ENCODE measurements at places on chromosomes 3 and 15.

GRCh38 chr3:128555841-128556240, 62.8 kb upstream of the GATA2 start:
- DNase-seq, result no peak

DNA sequence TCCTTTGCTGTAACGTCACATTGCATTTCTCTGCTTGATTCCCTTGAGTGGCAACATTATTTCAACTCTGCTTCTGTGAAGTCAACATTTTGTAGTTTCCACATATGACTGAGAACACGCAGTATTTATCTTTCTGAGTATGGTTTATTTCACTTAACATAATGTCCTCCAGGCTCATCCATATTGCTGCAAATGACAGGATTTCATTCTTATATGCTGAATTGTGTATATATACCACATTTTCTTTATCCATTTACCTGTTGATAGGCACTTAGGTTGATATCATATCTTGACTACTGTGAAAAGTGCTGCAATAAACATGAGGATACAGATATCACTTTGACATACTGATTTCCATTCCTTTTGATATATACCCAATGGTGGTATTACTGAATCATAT, 878.5 kb downstream of the PLOD2 start:
- no peak for DNase-seq

DNA sequence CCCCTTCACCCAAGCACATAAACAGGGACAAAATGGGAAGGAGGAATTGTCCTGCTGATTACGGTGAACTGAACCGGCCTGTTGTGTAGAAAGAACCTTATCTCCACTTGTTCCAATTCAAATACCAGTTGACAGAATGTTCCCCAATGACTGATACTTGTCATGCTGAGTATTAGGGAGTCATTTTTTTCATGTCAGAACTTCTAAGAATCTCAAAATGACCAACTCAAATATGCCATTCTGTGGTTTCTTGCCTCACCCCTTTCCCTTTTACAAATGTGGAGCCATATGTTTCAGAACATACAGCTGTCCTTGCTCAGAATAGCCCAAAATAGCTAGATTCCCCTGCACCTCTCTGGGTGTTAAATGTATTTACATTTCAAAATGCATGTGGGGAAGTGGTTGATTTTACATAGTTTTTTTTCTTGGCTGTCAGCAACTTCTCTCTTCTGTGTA, 405.9 kb upstream of the TBL1XR1 start:
- DNase-seq, result no peak

DNA sequence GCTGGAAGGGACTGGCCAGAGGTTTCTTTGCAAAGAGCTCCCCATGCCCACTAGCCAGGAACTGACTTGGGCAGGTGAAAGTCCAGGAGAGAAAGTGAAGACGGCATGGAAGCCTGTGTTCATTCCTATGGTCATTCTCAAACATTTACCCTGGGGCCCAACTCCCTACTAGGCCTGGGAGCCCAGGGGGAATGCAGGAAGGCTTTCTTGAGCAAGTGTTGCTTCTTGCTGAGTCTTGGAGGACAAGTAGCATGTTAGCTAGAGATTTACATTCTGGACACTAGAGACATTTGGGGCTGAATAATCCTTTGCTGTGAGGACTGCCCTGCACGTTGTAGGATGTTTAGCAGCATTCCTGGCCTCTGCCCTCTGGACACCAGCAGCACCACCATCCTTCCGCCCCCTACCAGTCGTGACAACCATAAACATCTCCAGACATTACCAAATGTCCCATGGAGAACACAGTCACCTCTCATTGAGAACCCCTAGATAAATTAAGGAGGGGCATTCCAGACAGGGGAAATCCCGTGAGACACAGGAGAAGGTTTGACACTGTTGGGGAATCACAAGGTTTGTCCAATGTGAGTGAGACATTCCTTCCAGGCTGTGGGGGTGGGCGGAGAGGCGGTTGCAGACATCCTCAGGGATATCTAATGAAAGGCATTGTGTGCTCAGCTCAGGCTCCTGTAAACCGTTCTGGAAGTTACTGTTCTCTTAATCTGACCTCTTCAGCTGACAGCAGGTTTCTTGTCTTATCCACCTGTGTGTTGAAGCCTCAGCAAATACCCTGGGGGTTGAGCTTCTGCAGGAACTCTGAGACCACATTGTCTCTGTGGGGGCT, 236.2 kb downstream of the TLE3 start:
- no peak for DNase-seq

DNA sequence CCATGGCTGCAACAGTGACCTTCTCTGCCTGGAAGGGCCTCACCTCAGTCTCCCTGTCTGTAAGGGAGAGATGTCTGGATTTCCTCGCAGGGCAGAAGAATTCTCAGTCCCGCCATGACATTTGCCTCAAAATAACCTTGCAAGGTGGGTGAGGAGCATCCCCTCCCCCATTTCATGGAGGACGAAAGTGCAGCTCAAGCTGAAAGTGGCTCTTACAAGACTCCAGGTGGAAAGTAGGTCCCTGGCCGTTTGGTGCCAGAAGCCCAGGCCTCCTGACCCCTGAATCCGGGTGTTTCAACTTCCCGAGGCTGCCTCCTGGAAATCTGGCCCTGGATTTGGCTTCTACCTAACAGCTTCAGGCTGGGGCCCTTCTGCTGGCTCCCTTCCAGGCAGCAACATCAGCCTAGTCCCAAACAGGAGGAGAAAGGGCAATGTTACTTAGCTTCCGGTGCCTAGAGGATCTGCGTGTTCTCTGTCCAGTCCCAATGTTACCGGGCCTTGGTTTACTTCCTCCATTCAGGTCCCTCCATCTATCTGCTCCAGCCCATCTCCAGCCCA, 769 bp upstream of the CSPG4 start:
- no peak for DNase-seq

- no peak for DNase-seq
These were observed 276.7 kb upstream of the SGO1 start for GRCh38 chr3:20462723-20463122.

DNA sequence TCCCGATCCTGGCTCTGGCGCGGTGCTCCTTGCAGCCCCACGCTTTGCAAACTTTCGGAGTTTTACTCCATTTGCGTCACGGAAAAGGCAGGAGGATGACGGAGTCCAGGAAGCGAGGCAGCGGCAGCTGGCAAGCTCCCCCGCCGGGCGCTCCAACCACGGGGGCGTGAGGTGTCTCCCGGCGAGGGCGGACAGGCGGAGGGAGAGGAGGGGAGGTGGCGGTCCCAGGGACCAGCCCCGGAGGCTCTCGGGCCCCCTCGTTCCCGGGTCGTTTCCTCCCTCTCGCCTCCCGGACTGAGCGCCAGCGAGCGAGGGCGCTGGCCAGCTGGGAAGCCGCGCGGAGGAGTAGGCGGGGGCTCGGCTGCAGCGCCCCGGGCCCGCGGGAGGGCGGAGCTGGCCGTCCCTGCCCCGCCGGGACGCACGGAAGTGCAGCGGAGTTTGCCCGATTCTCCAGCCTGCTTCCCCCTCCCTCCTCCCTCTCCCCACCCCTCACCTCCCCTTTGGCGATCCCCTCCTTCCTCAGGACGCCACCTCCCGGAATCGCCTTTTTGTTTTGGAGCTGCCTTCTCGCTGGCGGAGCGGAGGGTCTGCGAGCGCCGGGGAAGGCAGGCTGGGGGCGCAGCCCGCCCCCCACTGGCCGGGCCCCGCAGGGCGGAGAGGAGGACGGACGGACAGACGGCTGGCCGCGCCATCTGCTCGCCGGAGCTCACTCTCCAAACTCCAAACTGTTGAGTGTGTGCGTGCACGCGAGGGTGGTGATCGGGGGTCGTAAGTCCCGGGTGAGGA, at the start of gene SNX33:
Gene SNX33, plus strand, starts transcription at position 543 of the 786 bp plus-strand sequence. CDS start 1,191 bp downstream, outside the sequence.
- DNase-seq, result peak; percentile 86

GRCh38 chr15:43378601-43379000, 7.7 kb downstream of the TUBGCP4 start:
- DNase-seq, result no peak

- DNase-seq, result no peak
These were observed 50.1 kb upstream of the NR2C2 start for GRCh38 chr3:14897266-14897665.

- DNase-seq, result no peak
These were observed 12.0 kb downstream of the MTMR10 start for GRCh38 chr15:30979457-30979856.

DNA sequence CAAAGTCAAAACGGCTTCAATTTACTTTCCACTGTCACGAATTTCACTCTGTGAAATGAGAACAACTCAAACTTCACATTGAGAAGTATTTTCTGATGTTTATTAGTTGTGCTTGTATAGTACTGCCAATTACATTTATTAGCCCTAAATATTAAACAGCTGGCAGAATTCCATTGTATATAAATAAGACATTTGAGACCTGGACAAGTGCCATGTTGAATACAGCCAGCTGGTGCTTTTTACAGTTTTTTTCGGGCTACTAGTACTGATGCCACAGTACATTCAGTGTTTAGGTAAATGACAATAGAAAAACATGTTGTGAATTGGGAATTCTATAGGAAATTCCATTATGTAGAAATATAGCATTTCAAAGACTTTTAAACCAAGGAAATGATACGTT, 79.0 kb downstream of the EPHA3 start:
- no peak for DNase-seq

DNA sequence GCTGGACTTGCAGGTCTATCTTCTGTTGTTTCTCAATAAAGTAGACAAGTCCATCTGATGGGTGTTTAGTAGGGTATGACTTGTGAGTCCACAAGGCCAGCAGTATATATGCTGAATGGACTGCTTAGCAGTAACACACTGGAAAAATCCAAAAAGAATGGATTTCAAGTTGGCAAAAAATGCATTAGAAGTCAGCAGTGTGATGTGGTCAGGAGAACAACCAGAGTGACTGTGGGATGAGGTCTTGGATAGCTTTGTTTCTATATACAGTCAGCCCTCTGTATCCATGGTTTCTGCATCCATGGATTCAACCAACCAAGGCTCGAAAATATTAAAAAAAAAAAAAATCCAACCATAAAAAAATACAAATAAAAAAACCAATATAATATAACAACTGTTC, 55.8 kb downstream of the LPP start:
- no peak for DNase-seq

DNA sequence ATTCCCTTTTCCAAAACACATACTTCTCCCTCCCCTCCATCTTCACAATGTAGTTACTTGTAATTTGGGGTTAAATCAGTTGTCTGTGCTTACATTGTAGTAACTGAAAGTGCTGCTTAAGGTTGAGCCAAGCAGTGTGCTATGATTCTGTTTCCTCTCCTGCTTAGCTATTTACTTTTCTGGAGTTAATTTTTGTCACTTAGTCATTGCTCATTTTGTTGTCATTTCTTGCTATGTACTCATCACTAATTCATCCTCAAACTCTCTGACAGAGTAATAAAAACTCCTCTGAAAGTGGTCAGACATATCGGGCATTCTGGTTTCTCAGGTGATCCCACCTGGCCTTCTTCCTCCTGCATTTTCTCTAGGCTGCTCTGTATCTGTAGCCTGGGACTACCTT, 80.7 kb downstream of the PPARG start:
- no peak for DNase-seq

DNA sequence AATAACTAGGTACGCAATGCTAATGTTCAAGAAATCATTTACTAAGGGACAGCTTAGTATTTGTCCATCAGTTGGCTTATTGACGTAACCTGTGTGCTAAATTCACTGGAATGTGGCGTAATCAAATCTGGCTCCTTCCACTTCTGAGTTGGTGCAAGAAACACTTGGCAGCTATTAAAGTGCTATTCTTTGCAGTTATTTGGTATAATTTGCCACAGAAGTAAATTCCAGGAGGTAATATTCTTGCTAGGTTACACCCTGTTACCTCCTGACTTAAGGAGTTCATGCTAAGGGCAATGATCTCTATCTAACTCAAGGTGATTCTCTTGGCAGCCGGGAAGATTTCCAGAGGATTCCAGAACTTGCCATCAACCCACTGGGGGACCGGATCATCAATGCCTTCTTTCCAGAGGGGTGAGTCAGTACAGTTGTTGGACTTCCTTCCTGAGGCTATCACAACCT, 25.5 kb downstream of the CHP1 start:
- DNase-seq, result no peak

GRCh38 chr3:74214286-74214685, 400.2 kb downstream of the CNTN3 start:
- no peak for DNase-seq

GRCh38 chr3:67462187-67462586, 192.2 kb downstream of the SUCLG2 start:
- DNase-seq, result no peak

- DNase-seq, result peak; percentile 88
These were observed 84.7 kb downstream of the SEC22A start for GRCh38 chr3:123286308-123287023.

DNA sequence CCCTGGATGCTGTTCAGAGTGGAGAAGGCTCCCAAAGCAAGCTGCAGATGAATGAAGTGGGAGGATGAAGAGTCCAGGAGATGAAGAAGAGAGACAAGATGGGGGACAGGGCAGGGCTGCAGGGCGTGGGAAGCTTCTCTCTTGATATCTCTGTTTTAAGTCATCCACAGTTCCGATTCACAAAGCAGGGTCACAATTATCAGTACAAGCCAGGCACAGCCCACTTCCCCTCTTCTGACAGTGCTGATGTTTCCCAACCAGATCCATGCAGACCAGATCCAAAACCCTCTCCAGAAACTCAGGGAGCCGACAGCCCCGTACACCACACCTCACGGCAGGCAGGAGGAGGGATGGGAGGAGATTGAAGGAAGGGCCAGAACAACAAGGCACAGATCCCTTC, 31.1 kb downstream of the NTRK3 start:
- no peak for DNase-seq

GRCh38 chr15:64032329-64032728, 14.0 kb downstream of the DAPK2 start:
- DNase-seq, result no peak

DNA sequence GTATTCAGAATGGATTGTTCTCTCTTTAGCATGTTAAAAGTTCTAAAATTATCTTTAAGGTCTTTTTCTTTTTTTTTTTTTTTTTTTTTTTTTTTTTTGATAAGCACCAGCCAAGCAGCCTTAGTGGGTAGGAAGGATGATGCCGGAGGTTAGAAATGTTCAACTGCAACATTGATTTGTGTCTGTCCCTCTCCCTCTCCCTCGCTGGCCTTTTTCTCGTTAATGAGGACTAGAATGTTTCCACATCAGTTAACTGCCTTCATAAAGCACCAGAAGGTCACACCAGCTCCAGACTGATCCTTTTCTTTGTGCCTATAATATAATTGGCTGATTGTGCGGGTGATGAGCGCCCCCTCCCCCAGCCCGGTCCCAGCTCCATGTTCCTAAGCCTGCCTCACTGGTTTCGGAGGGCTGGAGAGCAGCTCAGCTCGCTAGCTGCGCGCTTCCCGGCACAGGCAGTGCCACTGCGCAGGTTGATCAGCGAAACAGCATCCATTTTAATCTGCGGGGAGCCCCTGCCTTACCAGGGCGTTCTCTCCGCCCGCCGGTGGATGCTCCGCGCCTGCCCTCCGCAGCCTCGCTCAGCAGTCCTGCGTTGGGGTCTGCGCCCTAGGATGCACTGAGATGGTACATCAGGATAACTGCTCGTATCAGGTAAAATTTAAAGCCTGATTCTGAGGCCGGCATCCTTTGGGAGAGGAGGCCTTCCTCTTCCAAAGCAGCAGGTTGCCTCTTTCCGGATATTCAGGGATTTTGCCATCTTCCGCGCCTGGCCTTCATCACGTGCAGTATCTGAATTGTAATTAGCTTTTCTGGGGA, 148.9 kb upstream of the IL12A start:
- no peak for DNase-seq

Data from T47D (cell line).